ENCODE measurements at places on chromosomes 4 and X.

DNA sequence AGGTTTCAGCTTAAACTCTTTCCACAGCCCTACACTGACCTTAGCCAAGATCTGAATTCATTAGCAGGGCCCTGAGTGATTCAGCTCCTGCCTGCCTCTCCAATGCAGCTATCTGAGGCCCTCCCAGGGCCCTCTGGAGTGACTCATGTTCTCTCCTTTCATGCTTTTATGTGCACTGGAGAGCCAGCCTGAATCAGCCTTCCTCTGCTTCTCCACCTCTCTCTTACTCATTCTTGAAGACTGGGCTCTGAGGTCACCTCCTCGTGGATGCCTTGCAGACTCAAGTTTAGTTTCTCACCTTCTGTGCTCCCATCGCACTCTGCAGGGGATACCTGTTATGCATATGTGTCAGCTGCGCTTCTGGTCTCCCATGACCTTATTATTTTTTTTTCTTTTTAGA is 3.1 kb upstream of the OCIAD2 start:
- DNase-seq = no peak

GRCh38 chr4:166091912-166092510 is 219.0 kb downstream of the TLL1 start:
- DNase-seq = peak; percentile 51

DNA sequence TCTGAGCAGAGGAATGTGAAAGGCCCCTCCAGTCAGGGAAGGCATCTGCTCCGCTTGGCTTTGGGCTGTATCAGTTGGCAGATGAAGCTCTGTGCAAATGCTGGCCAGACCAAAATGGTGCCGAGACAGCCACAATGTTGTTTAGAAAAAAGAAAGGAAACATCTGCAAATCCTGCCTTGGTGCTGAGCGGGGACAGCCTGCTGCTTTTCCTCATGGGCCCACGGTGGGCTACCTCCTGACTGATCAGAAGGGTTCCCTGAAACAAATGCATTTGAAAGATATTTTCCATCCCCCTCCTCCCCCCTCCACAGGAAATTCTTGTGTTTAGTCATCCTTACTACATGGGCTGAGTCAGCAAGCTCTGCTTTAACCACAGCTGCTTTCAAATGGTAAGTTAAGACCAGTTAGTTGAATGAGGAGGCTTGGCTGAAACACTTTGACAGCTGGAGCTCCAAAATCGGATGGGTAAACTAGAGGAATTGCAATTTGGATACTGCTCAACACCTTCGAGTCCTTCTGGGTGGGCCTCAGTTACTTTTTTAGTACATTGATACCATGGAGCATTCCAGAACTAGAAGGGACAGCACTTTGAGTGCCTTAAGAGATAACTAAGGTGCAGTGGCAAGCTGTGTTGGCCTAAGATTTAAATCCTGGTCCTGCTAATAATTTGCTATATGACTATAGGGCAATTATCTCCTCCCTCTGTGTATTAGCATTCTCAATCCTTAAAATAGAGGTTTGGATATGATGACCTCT is 36.0 kb downstream of the PLAC1 start:
- DNase-seq = no peak

GRCh38 chr4:147591106-147591505 is 26.1 kb upstream of the TMEM184C start:
- DNase-seq = no peak

- no peak for DNase-seq
Measured at GRCh38 chr4:149706942-149707341, 108.7 kb downstream of the IQCM start.

GRCh38 chr4:151144329-151145072 is 45.1 kb downstream of the RPS3A start:
- DNase-seq = no peak

DNA sequence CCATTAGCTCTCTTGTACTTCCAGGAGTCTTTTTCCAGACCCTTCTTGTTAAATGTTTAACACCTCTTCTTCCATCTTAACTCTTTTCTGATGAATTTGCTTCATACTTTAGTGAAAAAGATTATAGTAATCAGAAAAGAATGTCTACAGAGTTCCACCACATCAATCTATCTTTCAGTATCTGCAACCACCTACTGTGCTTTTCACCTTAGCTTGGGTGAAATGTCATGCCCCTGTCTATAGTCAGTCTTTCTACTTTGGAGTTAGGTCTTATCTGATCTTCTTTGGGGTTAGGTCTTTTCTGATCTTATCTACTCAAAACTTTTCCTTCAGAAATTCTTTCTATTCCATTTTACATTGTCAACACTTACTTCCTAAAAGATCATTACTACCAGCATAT is 1310.2 kb downstream of the PCDH7 start:
- no peak for DNase-seq

- DNase-seq = no peak
Measured at GRCh38 chrX:38641197-38641596, 79.9 kb downstream of the TSPAN7 start.

- DNase-seq = no peak
Measured at GRCh38 chr4:6619116-6619465, 21.4 kb upstream of the MRFAP1 start.

GRCh38 chr4:165512424-165512823 is 133.6 kb downstream of the CPE start:
- no peak for DNase-seq

- no peak for DNase-seq
Measured at GRCh38 chr4:80011636-80012236, 61.3 kb downstream of the ANTXR2 start.

DNA sequence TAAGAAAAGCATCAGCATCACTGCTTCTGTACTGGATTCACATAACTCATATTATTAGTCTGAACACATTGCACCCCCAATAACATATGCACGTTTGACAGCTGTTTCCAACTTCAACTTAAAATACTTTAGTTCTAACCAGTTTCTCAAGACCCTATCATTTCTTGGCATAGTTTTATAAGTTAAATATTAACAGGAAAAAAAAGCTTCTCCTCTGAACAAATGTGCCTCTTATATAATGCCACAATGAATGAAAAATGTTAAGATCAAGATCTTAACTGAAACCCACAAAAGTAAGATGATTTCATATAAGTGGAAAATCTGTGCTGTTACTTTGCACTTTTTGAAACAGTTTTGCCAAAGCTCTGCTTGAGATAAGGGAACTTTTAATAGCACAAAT is 652.8 kb upstream of the FAM241A start:
- no peak for DNase-seq

GRCh38 chr4:149932188-149932587 is 116.5 kb upstream of the IQCM start:
- no peak for DNase-seq

GRCh38 chr4:86033171-86033570 is 326.7 kb downstream of the MAPK10 start:
- peak; percentile 65 for DNase-seq

DNA sequence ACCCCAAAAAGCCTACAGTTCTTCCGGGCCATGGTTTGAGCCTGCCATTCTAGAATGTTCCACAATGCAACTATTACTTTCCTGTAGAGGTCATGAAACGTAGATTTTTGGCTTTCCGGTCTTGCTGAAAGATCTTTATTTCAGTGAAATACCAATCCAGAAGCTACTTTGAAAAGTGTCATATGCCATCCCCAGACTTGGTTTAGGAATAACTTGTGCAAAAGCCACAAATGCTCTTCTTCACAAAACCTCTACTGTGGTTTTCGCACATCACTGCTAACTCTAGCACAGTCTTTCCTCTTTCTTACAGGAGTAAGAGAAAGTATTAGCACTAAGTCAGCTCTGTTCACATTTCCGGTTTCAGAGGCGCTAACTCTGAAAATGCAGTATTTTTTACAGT is 12.7 kb upstream of the CD40LG start:
- no peak for DNase-seq

- no peak for DNase-seq
Measured at GRCh38 chr4:3358656-3359055, 65.8 kb downstream of the RGS12 start.

- DNase-seq = no peak
Measured at GRCh38 chr4:140837736-140838135, 81.6 kb upstream of the TBC1D9 start.

DNA sequence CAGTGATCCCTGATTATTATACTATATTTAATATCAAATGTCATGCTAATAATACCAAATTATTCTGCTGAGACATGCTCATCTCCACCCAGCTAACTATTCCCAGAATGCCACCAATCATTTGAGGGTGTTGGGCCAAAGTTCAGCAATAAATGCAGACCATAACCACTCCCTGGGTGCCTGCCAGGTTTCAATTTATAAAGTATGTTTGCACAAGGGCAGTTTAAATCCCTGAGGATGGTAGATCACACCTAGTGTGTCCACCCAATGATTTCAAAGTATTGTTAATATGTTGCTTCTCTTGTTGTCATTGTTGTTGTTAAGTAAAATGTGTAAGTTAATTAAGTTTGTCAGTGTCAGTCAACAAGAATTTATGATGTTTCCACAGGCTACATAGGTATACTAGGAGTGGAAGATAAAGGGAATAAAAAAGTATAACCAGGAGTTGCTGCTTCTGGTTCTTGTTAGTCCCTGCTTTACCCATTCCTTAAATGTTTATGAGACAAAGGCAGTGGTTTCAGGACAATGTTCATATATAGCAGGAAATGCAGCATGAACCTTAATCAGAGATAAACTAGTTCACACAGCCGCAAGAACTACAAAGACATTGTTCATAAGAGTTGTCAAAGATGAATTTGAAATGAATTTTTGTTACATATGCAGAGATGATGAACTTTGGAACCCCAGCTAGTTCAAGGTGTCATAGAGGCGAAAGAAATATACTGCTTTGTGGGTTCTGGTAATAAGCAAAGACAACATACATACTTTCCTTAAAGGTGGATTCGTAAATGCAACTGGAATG is 25.5 kb downstream of the HPGD start:
- peak; percentile 72 for DNase-seq

DNA sequence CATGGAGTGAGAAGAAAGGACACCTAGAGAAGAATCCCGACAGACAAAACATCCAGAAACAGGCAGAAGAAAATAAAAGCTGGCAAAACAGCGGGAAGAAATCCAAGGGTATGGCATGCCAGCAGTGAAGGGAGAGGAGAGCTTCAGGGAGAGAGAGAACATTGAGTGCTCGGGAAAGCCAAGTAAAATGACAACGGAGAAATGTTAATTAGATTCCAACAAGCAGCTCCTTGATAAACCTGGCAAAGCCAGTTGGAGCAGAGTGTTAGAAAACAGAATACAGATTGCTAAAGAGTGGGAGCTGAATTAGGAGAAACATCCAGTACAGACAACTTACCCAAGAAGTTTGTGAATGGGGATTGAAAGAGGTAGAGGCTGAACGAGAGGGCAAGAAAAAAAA is 40.4 kb upstream of the MAOA start:
- no peak for DNase-seq

GRCh38 chrX:46636223-46636622 is 62.7 kb downstream of the CHST7 start:
- DNase-seq = no peak

GRCh38 chr4:118273642-118274041 is 79.2 kb downstream of the PRSS12 start:
- DNase-seq = no peak

DNA sequence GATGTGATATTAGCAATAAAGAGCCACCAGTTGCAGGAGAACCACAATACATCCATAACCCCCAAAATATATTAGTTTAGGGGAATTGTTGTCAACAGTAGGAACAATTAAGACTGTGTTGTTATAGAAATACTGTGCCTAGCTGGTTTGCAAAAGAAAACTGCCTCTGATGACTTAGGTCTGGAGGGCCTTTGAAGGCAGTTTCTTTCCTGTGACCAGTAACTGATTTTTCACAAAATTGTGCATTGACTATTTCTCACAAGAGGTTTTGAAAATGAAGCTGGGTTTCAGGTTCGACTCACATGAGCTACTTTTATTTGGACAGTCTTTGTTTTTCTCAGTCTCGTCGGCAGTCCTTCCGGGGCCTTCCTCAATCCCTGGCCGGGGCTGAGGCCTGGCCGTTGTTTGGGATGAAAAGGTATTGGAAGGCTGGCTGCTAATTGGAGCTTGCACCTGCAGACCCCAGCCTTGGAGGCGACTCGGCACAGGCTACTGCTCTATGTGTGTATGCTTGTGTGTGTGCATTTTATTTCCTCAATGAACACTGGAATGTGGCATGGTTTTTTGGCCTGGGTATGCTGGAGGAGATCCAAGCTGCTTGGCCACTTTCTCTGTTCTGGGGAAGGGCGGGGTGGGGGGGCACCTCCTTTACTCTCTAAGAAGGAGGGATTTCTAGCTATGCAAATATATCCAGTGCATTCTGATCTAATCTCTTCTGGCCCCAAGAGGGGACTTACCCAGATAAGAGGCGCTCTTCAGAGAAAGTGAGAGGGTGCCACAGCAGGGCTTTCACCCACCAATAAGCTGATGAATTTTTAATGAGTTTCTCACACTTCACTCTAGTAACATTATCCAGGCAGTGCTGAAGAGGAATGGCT is 49.5 kb upstream of the LNX1 start:
- DNase-seq = no peak

GRCh38 chr4:112910109-112910736 is 139.2 kb upstream of the ANK2 start:
- peak; percentile 27 for DNase-seq

DNA sequence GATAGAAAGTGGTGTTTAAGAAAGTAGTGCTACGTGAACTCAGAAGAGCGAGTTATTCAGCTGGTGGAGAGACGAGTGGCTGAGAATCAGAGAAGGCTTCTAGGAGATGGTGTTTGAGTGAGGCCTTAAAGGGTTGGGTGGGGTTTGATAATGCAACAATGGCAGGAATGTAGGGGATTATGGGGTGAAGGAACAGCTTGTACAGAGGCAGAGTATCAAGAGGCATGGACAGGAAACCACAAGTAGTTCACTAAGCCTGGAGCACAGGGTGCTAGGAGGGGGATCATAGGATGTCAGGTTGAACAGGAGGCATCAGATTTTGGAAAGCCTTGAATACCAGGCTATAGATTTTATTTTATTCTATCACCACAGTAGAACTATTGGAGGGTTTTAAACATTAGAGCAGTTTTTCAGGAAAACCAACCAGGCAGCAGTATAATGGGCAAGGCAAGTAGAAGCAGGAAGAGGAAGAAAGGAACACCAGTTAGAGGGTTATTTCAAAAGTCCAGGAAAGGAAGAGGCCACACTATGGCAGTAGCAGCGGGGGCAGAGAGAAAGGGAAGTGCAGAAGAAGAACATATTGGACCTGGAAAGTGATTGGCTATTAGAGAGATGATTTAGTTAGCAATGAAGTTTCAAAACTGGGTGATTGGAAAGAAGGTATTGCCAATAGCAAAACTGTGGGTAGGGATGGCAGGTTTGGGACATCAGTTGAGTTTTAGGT is 99.2 kb downstream of the DOCK11 start:
- no peak for DNase-seq

DNA sequence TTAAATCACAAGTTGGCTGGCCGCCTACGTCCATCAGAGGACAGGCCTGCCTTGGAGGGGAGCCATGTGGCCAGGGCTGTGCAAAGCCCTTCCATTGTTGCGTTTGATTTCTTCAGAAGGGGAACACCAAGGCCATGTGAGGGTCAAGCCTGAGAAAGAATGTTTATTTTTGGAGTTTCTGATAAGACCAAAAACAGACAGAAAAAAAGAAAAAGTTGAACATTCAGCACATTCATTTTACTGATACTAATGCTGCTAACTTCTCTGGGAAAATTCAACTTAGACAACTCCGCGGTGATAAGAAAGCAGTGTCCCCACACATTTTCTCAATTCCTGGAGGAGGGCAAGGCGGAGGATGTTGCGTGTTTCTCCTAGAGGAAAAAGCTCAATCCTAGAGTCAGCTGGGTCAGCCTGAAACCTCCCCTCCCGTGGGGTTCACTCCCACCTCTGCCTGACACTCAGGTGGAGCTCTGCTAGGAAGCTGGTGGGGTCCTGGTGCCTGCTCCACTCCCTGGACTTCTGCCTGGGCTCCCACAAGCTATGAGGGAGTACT is 63.5 kb downstream of the ANAPC4 start:
- no peak for DNase-seq

GRCh38 chrX:17553469-17553868 is 178.5 kb downstream of the NHS start:
- DNase-seq = no peak

- no peak for DNase-seq
Measured at GRCh38 chrX:130130990-130131389, 20.7 kb upstream of the ELF4 start.
